Stimulated activated CD8-positive, alpha-beta memory T cell treated with anti-CD3 and anti-CD28 coated beads, Interleukin-7, amount 100 ng/mL, for 4 hours (primary cell): ENCODE measurements at places on chromosomes 5 and 9.
A peak's percentile ranks its signal among the peaks of the same experiment; 100 is the strongest.

GRCh38 chr9:17236147-17236546 is 101.3 kb downstream of the CNTLN start:
- no peak for DNase-seq

- DNase-seq = no peak
Observed at GRCh38 chr5:872301-872700, 20.3 kb downstream of the BRD9 start.

DNA sequence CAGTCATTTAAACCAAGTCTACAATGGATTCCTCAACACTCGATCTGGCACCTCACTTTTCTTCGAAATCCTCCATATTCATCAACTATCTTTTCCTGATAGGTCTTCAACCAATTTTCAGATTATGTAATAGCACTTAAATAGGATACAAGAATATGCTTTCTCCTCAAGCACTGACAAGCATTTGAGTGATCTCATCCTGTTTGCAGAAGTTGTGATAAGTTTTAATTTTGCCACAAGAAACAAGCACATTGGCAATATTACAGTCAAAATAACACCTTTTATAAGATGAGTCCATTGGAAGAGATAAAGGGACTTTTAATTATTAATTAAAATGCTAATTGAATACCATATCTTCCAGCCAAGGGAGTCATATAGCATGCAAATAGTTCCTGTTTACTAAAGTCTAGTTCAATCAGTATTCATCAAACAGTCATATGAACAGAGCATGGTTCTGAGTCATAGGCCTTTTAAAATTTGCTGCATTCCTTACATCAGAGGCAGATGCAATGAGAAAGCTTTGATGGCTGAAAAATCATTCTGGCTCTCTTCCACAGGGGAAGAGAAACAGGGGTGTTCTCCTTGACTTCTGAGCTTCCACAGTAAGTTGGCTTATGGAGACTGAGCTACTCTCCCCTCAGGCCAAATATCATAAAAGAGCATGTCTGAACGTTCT is 32.7 kb upstream of the ZCCHC9 start:
- no peak for DNase-seq

- DNase-seq = no peak
Observed at GRCh38 chr9:91714874-91715615, 235.0 kb downstream of the ROR2 start.

GRCh38 chr5:132385326-132386105 is 16.0 kb downstream of the SLC22A5 start:
- peak; percentile 45 for DNase-seq

GRCh38 chr5:134453016-134453415 is 41.3 kb upstream of the CDKN2AIPNL start:
- DNase-seq = no peak
